ENCODE measurements at places on chromosomes 6 and 20.

- DNase-seq: no peak
Observed at GRCh38 chr6:37139230-37139962, 30.6 kb upstream of the PIM1 start.

GRCh38 chr20:51420111-51420510 is 122.4 kb downstream of the NFATC2 start:
- DNase-seq: no peak

DNA sequence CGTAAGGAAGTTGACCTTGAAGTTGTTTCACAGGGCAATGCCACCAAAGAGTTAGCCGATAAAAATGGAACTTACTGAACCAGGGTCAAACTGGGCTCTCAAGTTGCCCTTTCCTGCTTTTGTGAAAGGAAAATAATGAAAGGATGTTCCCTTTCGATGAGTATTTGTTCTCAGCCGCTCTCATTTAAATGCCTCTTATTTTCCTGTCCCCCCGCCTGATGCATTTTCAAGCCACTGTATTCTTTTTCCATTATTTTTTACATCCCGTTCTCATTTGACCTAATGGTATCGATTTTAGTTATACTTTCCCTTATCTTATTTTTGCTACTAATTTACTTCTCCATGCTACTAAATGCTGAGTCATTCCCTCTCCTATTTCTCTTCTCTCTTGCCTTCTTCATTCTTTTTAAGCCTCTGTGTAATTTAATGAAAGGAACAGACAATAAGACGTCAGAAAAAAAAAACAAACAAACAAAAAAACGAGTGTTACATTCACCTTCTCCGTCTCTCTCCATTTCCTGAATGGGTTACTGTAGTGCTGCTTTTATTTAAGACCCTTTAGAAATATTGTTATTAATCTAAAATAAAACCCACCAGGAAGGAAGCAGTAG is 655 bp upstream of the NDUFAF4 start:
- no peak for DNase-seq

DNA sequence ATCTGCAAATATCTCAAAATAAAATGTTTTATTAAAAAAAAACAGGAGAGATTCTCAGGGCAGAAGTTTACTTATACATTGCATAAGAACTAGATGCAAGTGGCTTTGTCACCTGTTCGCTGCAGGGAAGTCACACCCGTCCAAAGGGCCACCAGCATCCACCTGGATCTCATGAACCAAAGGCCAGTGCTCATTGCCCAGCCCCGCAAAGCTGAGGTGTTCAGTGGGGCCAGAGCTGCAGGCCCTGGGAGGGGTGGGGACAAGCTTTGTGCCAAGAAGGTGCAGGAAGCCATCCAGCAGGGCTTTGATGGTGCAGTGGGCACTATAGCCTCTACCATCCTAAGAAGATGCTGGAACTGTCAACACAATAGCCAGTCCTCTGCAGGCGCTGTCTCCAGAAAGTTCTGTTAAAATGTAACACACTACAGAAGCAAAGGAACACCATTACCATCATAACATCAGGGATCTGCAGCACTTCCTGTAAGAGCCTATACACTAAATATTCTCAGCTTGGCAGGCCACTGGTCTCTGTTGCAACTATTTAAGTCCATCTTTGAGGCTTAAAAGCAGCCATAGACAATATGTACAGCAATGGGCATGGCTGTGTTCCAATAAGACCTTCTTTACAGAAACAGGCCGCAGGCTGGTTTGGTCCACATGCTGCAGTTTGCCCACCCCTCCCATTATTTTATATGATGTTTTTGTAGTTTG is 15.7 kb upstream of the CD93 start:
- DNase-seq: no peak

Measured in GM04503 (cell line).